Activated CD4-positive, alpha-beta T cell treated with anti-CD3 and anti-CD28 coated beads, Interleukin-10, Interleukin-2, amounts not matched to agents 100 ng/mL and 50 ng/mL, durations not matched to agents 16 hours and 8 hours (primary cell): ENCODE measurements at places on chromosomes 16 and 17.

DNA sequence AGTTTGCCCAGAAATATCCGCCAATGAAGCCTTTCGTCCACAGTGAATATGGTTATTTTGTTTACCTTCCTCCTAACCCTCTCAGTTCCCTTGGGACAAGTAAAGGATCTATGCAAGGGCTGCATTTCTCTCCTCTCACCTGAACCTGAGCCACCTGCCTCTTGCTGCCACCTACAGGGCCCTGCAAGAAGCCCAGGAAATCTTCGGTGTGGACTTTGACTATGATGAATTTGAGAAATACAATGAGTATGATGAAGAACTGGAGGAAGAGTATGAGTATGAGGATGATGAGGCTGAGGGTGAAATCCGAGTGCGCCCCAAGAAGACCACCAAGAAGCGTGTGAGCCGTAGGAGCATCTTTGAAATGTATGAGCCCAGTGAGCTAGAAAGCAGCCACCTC lies 14.0 kb downstream of the SUPT6H start:
- DNase-seq, result peak; percentile 13

- DNase-seq, result no peak
Observed at GRCh38 chr17:31398381-31399311, 7.2 kb downstream of the RAB11FIP4 start.

GRCh38 chr16:85711982-85712587 lies 23.3 kb upstream of the GINS2 start:
- no peak for DNase-seq

- no peak for DNase-seq
Observed at GRCh38 chr16:77801817-77802216, 13.5 kb downstream of the VAT1L start.

DNA sequence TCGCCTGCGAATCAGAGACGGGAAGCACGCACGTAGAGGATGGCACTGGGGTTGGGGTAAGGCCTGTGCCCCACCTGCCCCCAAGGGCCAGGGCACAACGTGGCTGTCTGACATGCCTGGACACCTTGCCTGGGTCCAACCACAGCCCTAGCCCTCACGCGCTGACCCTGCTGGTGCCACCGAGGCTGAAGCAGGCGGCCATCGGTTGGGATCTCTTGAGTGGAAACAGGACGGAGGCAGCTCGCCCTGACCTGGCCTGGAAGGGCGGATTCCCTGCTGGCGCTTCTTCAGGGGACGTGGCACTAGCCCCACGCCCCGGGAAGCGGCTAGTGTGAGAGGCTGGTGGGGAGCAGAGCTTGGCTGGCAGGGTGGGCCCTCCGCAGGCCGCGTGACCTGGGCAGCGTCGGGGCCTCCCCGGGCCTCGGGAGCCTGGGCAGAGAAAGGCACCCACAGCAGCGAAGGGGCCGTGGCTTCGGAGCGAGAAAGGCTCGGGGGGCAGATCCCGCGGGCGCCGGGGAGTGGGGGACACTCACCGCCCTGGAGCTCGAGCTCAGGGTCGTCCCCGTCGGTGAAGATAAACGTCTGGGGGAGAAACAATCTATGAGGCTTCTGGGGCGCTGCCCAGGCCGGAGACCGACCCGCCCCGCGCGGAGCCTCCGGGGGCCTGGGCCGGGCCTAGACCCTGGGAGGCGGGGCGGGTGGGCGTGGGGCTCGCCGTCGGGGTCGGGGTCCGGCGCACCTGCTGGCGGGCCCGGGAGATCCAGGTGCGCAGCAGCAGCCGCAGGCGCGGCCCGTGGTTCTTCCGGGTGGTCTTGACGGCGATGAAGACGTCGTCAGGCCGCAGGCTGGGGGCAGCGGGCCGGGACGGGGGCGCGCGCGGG lies 610 bp downstream of the RFNG start:
- DNase-seq, result no peak

GRCh38 chr16:73614131-73614530 lies 566.2 kb upstream of the ZFHX3 start:
- no peak for DNase-seq

- no peak for DNase-seq
Observed at GRCh38 chr16:75733305-75734211, 7.3 kb upstream of the CPHXL start.

DNA sequence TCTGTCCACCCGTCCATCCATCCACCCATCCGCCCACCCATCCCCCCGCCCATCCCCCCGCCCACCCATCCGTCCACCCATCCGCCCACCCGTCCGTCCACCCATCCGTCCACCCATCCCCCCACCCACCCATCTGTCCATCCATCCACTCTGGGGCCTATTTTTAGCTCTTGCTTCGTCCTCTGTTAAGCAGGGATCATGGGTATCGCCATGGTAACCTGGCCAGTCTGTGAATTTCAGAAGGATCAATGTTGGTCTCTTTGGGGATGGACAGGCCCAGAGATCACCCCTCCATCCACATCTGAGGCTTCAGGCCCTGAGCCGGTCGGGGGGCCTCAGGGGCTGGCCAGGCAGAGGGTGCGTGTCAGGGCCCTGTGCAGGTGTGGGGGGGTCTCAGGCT lies 15.2 kb upstream of the DPEP1 start:
- no peak for DNase-seq

DNA sequence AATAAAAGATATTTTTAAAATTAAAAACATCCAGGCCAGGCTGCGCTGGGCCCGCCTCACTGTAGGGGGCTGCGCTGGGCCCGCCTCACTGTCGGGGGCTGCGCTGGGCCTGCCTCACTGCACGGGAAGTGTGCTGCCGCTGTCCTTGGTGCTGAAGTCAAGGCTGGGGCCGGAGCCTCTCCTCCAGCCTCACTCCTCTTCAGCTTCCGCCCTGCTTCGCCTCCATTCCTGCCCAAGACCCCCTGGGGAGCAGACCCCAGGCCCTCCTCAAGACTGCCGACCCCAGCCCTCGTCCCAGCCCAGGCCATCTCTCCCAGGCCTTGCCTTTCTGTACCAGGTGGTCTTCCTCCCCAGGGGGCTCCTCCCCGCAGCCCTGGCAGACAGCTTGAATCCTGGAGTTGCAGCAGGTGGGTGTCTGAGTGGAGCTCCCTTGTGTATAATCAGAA lies 26.2 kb downstream of the ENDOV start:
- DNase-seq, result peak; percentile 30

DNA sequence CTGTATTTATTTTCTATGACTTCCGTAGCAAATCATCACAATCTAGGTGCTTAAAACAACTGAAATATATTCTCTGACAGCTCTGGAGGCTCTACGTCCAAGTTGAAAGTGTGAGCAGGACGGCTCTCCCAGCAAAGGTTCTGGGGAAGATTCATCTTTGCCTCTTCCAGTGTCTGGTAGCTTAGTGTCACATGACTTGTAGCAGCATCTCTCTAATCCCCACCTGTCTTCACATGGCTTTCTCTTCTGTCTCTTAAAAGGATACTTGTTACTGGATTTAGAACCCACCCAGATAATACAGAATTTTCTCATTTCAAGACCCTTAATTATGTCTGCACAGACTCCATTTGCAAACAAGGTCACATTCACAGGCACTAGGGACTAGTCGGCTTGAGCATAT lies 687.7 kb upstream of the RBFOX1 start:
- DNase-seq, result no peak

GRCh38 chr16:8110572-8111514 lies 479.5 kb downstream of the TMEM114 start:
- no peak for DNase-seq

DNA sequence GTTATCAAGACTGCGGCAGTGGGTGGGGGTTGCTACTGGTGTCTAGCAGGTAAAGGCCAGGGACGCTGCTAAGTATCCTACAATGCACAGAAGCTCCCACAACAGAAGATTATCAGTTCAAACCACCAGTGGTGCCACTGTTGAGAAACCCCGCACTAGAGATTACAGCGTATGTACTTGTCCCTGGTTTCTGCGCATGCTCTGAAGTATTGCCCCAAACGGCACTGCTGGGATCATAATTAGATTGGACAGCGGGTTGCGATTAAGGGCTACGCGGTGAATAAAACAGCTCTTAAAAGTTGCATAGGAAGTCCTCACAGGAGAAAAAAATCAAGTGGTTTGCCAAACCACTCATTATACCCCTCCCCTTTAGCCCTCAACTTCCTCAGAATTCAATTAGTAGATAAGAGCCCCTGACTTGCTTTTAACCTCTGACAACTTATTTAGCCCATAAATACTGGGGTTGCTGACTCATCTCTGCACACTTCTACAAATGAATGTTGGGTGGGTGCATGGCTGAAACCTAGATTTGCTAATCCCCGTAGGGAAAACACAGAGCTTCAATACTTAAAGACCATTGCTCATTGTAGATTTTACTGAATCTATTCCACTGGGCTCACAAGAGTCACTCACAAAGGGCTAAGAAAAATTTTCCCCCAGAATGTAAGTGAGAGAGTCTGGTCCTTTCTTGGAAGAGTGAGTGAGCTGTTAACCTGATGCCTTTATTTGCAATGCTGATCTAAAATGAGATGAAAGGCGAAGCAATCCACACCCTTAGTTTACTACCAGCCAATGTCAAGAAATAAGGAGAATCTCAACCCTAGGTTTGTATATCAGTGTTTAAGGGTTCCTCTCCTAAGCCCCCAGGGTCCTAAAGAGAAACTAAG lies 91.8 kb downstream of the RGS9 start:
- DNase-seq, result peak; percentile 91

- no peak for DNase-seq
Observed at GRCh38 chr16:58842156-58842555, 108.0 kb upstream of the GOT2 start.

DNA sequence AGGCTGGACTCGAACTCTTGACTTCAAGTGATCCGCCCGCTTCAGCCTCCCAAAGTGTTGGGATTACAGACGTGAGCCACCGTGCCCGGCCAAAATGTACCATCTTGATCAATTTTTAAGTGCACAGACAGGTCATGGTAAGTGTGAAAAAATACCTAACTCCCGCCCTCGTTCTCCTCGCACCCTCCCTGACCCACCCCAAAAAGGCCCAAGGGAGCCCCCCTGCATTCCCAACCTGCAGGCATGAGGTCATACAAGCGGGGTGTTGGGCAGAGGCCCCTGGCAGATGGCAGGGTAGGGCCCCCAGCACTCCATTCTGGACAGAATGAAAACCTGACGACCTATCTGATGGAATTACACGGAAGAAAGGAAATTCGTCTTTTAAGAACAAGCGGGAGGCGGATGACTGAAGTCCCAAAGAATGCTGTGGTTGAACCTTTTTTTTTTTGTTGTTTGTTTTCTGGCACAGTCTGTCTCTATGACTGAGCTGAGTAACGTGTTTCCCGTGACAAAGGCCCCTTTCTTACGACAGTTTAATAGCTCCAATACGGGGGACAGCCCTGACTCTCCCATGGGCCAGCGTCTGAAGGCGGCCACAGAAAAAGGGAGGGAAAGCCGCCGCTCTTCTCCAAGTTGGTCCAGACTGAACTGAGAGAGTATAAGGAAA lies 376.4 kb downstream of the SLC39A11 start:
- no peak for DNase-seq

DNA sequence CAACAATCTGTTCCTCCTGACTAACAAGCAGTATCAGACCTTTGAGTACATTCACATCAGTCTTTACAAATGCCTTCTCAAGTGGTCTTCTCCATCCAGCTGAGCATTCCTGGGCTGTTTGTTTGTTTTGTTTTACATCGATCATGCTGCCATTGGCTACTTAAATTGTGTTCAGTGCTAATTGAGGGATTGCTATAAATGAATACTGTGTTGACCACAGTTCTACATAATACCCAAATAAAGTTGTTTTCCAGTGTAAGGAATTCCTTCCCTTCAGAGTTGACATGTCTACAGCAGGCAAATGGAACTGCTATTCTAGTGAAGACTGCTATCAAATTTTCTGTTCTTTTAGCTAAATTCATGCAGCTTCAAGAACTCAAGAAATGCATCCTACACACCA lies 3.2 kb downstream of the CDH8 start:
- DNase-seq, result no peak

DNA sequence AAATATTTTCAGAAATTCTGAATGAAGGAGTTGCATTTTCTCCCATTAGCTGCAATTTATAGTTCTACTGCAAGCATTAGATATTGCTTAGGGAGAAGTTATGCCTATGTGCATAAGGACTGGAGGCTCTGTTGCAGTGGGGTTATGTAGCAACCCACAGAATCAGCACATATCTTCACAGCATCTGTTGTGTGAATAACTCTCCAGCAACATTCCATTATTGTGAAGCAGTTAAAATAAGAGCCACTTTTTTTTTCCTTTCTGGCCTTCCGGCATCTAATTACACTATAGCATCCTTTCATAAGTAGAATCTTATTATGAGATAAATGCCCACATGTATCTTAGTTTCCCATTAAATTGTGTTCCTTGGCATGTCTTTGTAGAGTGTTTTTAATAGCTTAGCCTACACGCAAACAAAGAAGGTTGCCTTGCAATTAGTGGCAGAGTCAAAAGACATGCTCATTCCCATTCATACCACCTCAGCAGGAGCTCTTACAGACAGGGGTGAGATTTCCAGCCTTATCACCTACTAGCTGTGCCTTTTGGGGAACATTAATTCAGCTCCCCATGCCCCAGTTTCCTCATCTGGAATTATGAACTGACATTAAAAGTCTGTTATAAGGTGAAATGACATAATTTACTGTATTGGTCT lies 596.0 kb upstream of the GOT2 start:
- no peak for DNase-seq

DNA sequence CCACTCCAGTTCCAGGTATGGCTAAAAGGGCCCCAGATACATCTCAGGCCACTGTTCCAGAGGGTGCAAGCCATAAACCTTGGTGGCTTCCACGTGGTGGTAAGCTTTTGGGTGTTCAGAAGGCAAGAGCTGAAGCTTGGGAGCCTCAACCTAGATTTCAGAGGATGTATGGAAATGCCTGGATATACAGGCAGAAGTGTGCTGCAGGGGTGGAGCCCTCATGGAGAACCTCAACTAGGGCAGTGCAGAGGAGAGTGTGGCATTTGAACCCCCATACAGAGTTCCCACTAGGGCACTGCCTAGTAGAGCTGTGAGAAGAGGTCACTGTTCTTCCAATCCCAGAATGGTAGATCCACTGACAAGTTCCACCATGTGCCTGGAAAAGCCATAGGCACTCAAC lies 267.3 kb downstream of the SLC39A11 start:
- no peak for DNase-seq

DNA sequence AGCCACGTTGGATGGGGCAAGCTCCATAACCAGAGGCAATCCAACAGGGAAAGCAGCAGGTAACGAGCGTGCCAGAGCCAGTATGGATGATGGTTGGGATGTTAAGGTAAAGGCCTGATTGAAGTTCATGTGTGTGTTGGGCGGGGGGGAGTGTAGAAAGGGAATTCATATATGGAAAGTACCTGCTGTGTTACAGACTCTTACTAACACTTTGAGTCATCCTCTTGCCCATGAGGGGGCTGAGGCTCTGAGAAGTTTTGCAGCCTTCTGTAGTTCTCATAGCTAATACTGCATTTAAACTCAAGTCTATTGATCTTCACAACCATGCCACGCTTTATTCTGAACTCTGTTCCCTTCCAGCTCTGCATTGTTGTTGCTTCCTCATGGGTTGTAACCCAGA lies 28.5 kb downstream of the SYCE1L start:
- DNase-seq, result peak; percentile 7

GRCh38 chr17:28928061-28928460 lies 23.3 kb downstream of the PHF12 start:
- DNase-seq, result peak; percentile 73

GRCh38 chr16:57325458-57325857 lies 33.1 kb upstream of the CCL22 start:
- DNase-seq, result no peak
